ENCODE measurements at places on chromosomes 1 and 21. TPM values are rescaled to one million over a fixed set of nuclear protein-coding genes. Genes with fewer than 3 reads are reported as not detected.

- no peak for DNase-seq
Observed at GRCh38 chr1:115338457-115338820, 390 bp upstream of the NGF start.

DNA sequence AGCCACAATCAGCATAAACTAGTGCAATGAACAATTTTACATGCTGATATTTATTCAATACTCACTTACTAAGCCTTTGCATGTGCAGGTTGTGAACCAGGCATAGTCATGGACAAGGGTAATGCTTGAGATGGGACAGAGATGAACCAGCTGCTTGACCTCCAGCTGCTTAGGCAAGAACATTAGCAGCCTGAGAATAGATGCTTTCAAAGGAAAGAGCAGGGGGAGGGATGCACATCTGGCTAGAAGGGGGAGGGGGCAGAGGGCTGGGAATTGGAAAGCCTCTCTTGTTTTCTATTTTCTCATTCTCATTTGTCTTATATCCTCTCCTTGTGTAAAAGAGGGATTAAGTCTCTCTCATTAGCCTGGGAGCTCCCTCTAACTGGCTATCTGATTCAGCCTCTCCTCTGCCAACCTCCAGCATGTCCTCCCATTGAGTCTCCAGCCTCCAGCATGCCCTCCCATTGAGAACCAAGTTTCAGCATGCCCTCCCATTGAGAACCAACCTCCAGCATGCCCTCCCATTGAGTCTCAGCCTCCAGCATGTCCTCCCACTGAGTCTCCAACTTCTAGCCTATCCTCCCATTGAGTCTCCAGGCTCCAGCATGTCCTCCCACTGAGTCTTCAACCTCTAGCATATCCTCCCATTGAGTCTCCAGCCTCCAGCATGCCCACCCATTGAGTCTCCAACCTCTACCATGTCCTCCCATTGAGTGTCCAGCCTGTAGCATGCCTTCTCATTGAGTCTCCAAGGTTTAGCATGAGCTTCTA is 38.4 kb upstream of the TRABD2B start:
- DNase-seq: no peak

DNA sequence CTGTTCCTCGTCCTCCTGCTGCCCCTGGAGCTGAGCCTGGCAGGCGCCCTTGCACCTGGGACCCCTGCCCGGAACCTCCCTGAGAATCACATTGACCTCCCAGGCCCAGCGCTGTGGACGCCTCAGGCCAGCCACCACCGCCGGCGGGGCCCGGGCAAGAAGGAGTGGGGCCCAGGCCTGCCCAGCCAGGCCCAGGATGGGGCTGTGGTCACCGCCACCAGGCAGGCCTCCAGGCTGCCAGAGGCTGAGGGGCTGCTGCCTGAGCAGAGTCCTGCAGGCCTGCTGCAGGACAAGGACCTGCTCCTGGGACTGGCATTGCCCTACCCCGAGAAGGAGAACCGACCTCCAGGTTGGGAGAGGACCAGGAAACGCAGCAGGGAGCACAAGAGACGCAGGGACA is 14.8 kb downstream of the DRAXIN start:
- DNase-seq: no peak

DNA sequence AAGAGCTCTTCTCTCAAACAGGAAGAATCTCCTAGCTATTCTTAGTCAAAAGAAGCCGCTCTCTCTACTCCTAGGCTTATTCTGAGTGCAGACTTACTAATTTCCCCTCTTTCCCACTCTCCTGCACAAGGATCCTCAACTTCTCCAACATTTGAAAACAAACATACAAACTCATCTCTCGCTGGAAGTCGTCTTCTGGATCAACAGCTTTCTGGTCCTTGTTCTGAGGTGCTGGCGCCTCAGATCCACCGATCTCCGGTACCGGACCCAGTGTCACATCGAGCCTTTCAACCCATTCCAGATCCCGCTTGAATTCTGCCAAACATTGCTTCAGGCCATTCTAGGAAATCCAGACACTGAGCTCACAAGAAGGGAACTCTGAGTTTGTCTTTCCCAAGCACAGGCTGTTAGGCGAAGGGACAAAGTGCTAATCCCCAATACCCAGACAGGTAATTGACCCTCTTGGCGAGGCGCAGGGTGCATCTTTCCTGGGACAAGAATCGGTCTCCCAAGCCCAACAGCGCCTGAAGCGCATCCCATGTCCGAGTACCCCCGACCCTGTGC is 696 bp downstream of the EBNA1BP2 start:
- DNase-seq: no peak

DNA sequence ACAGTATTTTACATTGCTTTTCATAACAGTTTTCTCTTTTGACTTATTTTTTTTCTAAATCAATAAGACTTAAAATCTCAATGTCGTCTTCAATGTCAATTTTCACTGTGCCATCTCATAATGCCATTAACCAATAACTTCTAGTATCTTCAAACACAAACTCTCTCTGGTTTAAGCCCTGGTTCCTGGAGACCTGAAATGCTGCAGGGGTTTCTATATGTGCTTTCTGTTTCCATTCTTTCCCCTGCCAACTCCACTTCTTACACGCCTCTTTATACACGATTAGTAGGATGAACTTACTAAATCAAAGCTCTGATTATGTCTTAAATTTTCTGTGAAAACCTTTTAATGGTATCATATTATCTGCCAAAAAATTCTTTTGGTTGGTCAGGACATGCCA is 191.4 kb downstream of the AMY1C start:
- DNase-seq: no peak

OR2M5 gene
- total RNA-seq: not detected

DNA sequence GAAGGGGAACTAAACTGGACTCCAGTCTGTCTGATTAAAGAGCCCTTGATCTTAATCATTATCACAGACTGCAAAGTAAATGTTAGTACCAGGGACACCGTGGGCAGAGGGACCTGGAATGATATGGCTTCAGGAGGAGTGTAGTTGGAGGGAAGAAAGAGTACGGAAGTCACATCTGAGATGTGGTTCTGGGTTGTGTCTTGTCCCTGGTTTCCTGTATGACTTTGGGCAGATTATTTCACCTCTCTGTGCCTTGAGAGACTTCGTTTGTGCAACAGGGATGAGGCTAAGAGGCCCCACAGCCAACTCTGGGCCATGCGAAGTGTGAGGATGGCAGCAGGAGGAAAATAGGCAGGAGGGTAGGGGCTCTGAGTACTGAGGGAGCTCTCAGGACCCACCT is 76.1 kb upstream of the SLC2A1 start:
- DNase-seq: no peak

SAMD11 gene
- not detected for total RNA-seq

GRCh38 chr1:160007577-160008200 is 24.1 kb downstream of the PIGM start:
- no peak for DNase-seq

- DNase-seq: peak; percentile 2
Observed at GRCh38 chr1:210726621-210727020, 397.9 kb downstream of the HHAT start.

GRCh38 chr1:111422546-111423391 is 4.8 kb downstream of the OVGP1 start:
- no peak for DNase-seq

DNA sequence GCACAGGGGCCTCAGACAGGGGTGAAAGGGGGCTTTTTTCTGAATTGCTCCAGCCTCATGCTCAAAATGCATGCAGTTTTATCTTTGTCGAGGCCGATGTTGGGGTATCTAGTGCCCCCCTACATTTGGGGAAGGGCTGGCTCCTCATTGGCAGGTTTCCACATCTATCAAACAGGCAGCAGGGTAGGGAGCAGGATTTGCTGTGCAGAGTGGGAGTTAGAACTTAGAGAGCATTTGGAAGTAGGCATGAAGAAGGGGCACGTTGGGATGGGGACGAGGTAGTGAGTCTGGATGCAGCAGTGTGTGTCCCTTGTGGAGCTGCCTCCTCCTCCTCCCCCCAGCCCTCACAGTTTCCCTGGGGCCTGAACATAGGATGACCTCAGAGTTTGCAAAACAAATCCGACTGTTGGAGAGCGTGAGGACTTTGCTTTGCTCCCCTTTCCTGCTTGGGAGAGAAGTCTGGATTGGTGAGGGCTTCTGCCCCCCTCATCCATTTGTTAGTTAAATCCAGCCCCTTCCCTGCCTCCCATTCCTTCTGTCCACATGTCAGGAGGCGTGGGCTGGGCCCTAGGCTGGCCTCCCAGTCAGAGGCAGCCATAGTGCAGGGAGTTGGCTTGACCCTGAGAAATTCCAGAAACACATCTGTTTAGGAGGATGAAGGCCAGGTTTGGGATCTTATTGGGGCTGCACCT is 36.9 kb upstream of the GPR37L1 start:
- DNase-seq: no peak

DNA sequence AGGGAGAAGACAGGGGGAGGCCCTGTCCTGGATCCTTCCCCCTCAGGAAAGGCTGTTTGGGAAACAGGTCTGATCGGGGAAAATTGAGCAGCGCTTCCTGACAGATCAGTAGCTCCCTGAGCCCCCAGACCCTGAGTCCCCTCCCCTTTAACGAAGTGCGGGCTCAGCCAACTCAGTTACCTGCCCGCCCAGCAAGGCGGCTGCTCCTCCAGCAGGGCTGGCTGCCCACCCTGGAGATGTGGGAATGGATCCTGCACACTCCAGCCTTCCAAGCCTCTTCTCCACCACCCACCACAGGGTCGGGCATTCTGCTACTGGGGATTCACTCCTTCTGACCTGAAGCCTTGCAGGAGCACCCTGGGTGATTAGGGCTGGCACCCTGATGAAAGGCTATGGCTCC is 27.6 kb upstream of the LAPTM5 start:
- DNase-seq: no peak

FMOD gene
- total RNA-seq: 3.3 TPM

DNA sequence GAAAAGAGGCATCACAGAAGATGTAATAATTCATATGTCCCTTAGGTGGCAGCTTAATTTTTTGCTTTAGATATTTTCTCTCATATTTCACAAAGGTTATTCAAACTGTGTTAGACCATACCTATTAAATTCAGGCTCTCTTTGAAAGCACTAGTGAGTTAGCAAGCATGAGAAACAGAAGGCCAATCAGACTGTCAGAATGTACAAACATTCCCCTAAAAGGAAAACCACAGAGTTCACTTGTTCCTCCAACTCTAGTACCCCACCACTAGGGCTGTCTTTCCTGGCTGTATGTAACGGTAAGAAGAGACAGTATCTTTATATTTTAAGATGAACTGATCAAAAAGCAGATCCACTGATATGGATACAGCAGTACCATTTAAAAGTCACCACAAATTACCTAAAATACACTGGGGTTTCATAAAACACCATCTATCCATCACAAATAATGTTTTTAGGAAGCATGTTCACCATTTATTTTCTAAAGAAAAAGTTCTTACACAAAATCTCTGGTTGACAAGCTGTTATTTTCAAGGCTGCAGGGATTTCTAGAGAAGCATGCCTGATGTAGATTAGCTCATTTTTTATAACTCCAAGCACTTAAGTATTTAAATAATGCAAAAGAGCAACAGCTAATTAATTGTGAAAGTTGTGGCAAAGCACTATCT is 1.8 kb downstream of the ARPC5 start:
- peak; percentile 9 for DNase-seq

NHLH1 gene
- 0.34 TPM for total RNA-seq

TNFRSF14 gene
- total RNA-seq: 104 TPM

DNA sequence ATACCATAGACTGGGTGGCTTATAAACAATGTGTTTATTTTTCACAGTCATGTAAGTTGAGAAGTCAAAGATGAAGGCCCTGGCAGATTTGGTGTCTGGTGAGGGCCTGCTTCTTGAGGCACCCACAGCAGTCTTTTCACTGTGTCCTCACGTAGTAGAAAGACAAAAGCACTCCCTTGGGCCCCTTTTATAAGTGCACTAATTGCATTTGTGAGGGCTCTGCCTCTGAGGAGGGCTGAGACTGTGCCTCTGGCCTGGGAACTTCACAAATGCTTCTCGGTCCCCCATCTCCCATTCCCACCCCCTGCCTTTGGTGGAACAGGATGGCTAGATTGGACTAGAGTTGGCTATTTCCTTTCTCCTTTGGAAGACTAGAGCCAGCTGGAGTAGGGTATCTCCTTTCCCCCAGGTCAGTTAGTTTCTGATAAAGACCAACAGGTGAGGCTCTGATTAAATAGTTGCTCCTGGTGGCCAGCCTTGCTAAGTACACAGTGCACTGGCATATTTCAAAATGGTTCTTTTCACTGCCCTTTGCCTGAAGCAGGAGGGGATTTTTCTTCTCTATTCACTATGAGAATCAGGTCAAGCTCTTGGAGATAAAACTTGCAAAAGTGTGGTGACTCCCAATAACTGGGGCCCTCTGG is 82.9 kb downstream of the PLPPR4 start:
- no peak for DNase-seq

DNA sequence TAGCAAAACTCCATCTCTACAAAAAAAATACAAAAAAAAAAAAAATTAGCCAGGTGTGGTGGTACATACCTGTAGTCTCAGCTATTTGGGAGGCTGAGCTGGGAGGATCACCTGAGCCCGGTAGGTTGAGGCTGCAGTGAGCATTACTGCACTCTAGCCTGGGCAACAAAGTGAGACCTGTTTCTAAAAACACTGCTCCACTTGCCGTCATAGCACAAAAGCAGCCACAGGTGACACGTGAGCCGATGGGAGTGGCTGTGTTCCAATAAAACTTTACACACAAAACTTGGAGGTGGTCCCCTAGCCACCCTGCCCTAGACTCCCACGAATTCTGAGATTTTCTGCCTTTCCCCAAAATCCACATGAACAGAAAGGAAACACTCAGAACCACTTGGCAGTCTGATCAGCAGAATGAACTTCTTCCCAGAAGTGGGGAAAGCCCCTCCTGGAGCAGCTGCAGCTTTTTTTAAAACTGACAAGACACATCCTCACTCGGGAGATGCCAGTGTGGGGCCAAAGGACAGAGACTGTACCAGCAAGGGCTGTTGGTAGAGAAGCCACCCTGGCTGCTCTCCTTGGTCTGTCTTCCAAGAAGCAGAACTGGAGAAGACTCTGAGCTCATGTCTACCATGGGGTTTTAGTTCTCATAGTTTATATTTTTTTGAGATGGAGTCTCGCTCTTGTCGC is 23.3 kb downstream of the PLEKHM2 start:
- DNase-seq: no peak

VWA1 gene
- total RNA-seq: 0.25 TPM

- no peak for DNase-seq
Observed at GRCh38 chr1:89942825-89943658, 51.9 kb upstream of the ZNF326 start.

FNBP1L gene
- 0.14 TPM for total RNA-seq

LCE2B gene
- not detected for total RNA-seq

DNA sequence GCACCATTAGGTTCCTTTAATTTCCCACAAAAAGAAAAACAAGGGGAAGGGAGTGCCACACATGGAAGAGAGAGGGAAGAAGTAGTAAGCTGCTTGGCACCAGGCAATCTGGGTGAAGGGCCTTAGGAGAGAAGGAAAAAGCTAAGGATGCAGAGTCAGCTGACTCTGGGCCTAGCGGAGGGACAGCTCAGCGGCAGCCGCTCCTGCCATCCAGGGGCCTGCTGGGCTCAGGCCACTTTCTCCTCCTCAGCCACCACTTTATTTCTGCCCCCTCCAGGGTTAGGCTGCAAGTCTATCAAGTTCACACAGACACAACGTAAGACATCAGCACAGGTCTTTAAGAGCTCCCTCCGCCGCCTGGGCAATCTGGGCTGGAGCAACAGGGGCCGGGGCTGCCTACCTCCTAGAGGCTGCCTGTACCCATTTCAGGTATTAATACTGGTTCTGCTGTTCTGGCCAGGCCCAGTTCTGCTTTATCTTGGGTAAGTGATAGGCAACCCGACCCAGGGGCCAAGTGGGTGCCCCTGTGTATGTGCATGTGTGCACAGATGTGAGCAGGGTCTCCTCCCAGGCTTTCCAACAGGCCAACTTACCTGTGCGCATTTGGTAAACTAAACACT is 53.6 kb downstream of the SLC45A1 start:
- DNase-seq: no peak

- no peak for DNase-seq
Observed at GRCh38 chr1:53345996-53346813, 18.3 kb upstream of the LRP8 start.

- peak; percentile 31 for DNase-seq
Observed at GRCh38 chr1:241356519-241357365, at the start of gene RGS7. TSS of gene RGS7 (minus strand) at chr1:241357205.

All from activated naive CD8-positive, alpha-beta T cell treated with anti-CD3 and anti-CD28 coated beads for 36 hours (primary cell).